Naive thymus-derived CD8-positive, alpha-beta T cell (primary cell): ENCODE measurements at places on chromosomes 1 and 21.

DNA sequence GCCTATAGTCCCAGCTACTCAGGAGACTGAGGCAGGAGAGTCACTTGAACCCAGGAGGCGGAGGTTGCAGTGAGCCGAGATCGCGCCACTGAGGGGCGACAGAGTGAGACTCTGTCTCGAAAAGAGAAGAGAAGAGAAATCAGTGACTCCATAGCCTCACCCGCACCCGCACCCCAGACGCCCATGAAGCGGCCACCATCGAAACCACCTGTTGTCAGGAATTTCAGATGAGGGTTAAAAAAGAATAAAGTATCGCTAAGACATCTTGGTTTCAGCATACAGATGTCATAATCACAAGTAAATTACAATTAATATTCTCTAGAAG lies 47.4 kb downstream of the NPHP4 start:
- DNase-seq = no peak

DNA sequence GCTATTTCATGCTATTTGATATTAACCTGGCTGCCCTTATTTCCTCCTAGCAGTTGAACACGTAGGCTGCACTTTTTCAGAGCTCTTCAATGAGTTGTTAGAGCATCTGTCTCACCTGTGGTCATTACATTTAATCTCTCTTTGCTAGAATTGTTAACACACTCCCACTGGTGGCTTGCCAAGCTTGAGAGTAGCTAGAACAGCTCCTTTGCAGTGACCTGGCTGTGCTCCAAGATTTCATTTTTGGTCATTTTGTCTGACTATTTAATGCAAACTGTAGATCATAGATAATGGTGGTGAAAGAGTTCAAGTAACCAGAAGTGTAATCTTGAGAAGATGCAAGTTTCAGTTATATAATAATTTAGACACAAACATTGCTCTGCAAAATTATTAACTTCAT lies 105.6 kb downstream of the LRRC7 start:
- no peak for DNase-seq

- no peak for DNase-seq
These were observed 36.4 kb downstream of the HS2ST1 start for GRCh38 chr1:86950712-86951419.

- no peak for DNase-seq
These were observed 440.9 kb downstream of the PRDM2 start for GRCh38 chr1:14140831-14141401.

- no peak for DNase-seq
These were observed 58.8 kb downstream of the CLIC4 start for GRCh38 chr1:24803987-24804530.

GRCh38 chr1:156813750-156814570 lies 2.7 kb downstream of the SH2D2A start:
- DNase-seq = peak; percentile 79

DNA sequence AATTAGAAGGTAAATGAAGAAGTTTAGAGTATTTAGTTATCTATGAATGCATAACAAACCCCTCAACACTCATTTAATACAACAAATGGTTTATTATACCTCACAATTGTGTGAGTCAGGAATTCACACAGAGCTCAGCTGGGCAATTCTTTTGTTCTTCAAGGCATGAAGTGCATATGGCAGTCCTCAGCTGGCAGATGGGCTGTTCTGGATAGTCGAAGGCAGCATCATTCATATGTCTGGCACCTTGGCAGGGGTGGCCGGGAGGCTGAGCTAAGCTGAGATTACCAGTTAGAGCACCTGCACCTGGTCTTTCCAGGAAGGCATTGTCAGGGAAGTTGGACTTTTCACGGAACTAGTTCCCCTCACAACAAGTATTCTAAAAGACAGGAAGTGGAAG lies 286.2 kb upstream of the DUSP10 start:
- no peak for DNase-seq

- DNase-seq = peak; percentile 44
These were observed 1.8 kb upstream of the PRXL2B start for GRCh38 chr1:2584686-2585317.

DNA sequence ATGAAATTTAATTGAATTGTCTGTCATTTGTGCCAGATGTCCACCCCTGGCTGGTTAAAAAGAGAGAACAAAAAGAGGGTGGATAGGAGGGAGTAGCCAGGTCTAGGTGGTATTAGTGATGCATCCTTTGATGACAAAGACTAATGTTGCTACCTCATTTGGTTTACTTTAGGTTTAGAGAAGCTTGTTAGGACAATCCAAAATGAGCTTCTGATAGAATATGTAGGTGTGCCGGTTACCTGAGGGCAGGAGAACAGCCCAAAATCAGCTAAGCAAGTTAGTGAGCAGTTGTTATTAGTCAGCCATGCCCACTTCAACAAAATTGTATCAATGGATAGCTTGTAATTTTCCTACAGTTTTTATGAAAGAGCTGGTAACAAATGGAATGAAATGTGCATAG lies 61.4 kb upstream of the PTGS2 start:
- DNase-seq = no peak

- DNase-seq = peak; percentile 51
These were observed at the start of gene HPDL for GRCh38 chr1:45326627-45327623. Gene HPDL (plus strand): TSS chr1:45326895. CDS start chr1:45327149, 254 bp downstream.

DNA sequence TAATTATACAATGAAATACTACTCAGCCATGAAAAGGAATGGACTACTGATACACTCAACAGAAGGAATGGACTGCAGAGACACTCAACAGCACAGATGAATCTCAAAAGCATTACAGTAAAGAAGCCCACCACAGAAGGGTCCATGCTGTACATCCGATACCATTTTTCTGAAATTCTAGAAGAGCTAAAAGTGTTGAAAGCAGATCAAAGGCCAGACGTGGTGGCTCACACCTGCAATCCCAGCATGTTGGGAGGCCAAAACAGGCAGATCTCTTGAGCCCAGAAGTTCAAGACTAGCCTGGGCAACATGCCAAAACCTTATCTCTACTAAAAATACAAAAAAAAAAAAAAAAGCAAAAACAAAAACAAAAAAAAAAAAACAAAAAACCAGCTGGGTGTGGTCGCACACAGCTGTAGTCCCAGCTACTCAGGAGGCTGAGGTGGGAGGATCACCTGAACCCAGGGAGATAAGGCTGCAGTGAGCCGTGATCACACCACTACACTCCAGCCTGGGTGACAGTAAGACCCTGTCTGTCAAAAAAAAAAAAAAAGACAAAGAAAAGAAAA lies 15.5 kb downstream of the PPP1R15B start:
- DNase-seq = no peak

DNA sequence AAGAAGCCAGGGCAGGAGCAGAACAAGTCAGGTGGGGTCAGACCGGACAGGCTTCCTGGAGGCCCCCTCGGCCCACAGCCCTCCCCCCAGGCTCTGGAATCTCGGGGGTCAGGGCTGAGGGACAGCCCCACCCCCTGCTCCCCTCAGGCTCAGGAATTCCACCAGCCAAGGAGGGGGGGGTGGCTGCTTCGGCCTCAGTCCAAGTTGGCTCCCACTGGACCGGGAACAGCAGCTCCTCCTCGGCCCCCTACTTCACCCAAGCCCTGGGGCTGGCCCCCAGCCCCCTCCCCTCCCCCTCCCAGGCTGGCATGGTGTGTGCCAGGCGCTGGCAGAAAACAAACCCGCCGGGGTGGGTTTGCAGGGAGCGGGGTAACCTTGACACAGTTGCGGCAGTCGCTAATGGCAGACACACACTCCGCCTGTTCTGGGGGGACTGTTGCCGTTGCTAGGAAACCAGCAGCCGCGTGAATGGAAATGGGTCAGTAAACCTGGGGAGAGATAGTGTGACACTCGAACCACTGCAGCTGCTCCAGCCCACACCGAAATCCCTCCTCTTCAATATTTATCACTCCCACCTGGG lies 32.4 kb downstream of the AHDC1 start:
- no peak for DNase-seq

GRCh38 chr1:229672246-229672645 lies 46.2 kb downstream of the URB2 start:
- DNase-seq = no peak

DNA sequence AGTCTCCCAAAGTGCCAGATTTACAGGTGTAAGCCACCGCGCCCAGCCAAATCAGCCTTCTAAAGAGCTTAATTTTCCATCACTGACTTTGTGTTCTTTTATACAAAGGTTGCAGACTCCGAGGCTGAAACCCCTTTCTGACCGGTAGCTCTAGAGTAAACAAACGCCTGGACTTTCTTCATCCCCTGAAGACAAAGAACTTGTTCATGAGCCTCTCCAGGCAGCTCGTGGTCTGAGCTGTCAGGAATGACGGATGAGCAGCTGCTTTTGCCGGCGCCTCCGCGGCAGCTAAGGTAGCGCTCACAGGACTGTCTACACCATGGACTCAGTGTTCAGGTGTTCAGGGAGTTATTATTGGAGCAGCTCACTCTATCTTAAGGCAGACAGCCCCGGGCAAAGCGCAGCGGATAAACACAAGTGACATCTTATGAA lies 128.5 kb upstream of the ERRFI1 start:
- no peak for DNase-seq

- no peak for DNase-seq
These were observed 36.2 kb upstream of the SEC16B start for GRCh38 chr1:178006043-178006442.

GRCh38 chr1:230399321-230400006 lies 26.7 kb downstream of the PGBD5 start:
- no peak for DNase-seq

DNA sequence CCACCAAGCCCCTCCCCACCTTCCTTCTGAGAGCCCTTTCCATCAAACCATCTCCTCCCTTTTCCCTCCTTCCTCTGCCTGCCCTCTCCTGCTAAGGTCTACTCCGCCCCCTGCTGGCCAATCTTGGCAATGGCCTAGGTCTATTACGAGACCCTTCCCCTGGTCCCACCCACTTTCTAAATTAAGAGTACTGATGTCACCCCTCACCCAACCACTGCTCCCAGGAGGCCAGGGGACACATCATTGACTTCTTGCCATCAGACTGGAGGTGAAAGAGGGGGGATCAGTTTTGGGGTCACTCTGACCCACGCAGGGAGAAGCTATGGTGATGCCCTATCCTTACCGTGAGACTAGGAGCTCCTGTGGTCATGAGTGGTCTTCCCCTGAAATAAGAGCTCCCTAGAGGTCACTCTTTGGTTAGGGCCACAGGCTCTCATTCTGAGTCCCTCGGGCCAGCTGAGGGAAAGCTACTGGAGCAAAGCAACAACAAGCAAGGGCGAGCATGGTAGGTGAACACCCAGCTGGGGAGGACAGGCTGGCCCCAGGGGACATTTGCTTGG lies 34.6 kb upstream of the S100A7 start:
- DNase-seq = peak; percentile 69

DNA sequence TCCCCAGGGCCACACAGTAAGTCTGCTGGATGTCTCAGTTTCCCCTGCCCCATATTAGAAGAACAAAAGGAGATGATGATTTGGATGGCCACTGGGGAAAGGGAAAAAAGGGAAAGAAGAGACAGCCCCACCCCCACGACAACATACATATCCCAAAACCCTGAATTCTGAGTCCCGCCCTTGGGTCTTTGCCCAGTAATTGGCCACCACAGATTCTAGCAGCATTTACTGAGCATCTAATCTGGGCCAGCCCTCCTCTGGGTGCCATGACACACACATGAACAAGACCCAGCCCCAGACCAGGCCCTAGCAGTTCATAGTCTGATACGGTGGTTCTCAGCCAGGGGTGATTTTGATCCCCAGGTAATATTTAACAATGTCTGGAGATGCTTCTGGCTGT lies 5.2 kb upstream of the TTC4 start:
- DNase-seq = no peak

DNA sequence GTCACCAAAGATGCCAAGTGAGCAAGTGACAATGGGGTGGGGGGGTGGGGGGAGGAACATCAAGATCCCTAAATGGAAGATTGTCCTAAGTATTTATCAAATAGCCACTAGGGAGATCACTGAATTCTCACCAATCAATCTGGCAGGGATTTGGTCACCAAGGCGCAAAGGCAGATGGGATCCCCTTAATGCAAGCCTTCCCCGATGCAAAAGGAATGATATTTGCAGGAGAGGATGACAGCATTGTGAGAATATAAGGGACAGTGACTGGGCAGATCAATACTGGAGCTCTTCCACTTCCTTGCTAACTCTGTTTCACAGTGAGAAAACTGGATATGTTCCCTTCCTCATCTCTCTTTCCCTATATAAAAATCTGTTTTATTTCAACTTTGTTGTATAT lies 40.9 kb downstream of the DUSP10 start:
- no peak for DNase-seq

DNA sequence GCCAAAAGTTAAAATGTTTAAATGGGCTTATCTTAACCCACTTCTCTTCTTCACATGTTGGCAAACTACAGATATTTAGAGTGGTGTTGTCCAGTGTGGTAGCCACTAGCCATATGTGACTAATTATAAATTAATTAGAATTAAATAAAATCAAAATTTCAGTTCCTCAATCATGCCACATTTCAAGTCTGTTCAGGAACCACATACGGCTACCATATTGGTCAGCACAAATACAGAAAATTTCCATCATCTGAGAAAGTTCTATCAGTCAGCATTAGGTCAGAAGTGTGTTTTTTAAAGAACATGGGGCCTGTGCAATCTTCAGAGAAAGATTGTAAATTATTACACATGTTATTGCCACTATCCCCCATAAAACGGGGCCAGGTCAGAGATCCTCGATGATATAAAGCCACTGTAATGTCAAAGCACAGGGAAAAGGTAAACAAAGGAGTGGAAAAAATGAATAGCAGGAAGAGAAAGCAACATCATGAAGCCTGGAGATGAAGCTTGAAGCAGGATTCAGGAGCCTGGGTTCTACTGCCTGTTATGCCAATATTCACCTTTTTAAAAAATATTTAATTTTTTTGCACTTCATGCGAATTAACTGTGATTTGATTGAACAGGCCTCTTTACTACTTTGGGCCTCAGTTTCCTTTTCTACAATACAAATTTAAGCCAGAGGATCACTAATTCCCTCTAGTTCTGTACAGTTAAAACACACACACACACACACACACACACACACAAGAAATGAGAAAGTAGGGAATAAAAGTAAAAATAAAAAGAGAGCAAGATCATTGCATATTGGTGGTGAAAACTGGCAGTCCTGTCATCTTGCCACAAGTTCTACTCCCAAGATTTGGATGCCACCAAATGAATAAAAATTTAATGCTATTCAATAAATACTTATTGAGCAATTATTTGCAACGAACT lies 2.3 kb downstream of the RSBN1 start:
- no peak for DNase-seq

DNA sequence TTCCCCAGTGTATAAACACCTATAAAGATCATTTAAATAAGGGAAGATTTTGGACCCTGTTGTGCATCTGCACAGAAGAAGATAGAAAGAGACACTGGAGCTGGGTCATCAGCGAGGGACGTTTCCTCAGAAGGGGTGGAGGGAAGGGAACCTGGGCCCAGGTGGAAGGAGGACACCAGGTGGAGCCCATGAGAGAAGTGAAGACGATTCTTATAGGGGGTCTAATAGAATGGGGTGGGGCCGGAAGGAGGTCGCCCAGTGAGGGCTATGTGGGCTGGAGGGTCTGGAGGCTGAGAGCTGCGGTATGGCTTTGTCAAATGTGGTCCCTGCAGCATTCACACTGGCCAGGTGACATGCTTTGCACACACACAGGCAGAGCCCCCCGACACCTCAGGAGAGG lies 13.7 kb downstream of the KIRREL1 start:
- DNase-seq = no peak
